ENCODE measurements at places on chromosomes 11 and 22.

- no peak for DNase-seq
Observed at GRCh38 chr22:44574640-44575380, 76.8 kb upstream of the RTL6 start.

GRCh38 chr11:48078689-48079088 is 98.3 kb downstream of the PTPRJ start:
- DNase-seq = no peak

GRCh38 chr22:23300476-23300875 is 120.2 kb downstream of the BCR start:
- DNase-seq = no peak

DNA sequence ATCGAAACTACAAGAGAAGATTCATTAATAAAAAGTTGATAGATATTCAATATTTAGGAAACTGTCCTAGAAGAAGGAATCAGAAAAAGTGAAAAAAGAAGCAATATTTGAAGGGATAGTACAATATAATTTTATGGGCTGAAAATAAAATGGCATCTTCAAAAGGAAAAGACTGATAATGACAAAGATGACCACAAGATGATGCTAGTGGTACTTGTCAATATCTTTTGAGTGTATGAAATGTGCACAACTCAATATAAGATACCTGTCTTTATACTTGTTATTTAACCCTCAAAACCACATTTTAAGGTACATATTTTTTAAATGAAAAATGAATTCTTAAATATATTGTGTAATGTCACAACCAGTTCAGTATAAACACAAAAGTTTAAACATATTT is 1059.6 kb upstream of the RAG2 start:
- no peak for DNase-seq

DNA sequence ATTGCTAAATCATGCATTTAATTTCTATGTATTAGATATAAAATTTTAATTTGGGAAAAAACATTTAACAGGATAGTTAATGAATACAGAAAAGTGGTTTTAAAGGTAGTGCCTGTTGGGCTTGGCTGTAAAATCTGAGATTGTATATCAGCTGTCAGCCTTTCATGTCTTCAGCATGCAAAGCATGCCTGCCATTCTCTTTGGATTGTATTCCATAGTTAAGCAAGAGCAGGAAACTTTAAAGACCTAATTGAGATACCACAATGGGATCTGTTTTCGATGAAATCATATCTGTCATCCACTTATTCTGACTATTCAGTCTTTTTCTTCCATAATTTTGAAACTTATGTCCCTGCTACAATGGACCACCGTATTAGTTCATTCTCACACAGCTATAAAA is 451.0 kb upstream of the DDI1 start:
- no peak for DNase-seq

GRCh38 chr22:38270091-38270992 is 2.5 kb downstream of the TMEM184B start:
- no peak for DNase-seq

DNA sequence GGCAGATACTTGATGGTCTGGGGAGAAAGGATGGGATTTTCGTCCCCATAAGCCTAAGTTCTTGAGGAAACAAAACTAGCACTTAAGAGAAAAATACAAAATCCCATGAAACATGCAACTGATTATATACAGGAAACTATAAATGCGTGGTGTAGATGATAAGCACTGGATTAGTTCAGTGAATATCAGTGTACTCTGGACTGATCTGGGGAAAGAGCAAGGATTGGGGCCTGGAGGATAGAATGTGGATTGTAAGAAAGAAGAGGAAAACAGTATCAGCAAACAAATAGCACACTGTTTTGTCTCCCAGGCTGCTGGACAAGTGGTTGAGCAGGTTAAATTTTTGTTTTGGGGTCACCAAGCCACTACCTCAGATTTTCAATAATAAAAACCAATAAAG is 49.8 kb downstream of the DCUN1D5 start:
- DNase-seq = no peak

GRCh38 chr11:15580056-15580774 is 465.5 kb downstream of the INSC start:
- peak; percentile 22 for DNase-seq

- no peak for DNase-seq
Observed at GRCh38 chr11:35702126-35702525, 39.6 kb downstream of the TRIM44 start.

- peak; percentile 42 for DNase-seq
Observed at GRCh38 chr11:32444186-32444585, 8.8 kb upstream of the WT1 start.

DNA sequence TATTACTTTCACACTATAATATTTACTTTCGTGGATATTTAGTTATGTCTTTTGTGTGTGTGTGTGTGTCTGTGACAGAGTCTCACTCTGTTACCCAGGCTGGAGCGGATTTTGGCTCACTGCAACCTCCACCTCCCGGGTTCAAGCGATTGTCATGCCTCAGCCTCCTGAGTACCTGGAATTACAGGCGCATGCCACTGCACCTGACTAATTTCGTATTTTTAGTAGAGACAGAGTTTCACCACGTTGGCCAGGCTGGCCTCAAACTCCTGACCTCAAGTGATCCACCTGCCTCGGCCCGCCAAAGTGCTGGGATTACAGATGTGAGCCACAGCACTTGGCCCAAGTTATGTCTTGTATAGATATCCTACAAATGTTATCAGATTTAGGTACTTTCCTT is 9.9 kb downstream of the PISD start:
- no peak for DNase-seq

DNA sequence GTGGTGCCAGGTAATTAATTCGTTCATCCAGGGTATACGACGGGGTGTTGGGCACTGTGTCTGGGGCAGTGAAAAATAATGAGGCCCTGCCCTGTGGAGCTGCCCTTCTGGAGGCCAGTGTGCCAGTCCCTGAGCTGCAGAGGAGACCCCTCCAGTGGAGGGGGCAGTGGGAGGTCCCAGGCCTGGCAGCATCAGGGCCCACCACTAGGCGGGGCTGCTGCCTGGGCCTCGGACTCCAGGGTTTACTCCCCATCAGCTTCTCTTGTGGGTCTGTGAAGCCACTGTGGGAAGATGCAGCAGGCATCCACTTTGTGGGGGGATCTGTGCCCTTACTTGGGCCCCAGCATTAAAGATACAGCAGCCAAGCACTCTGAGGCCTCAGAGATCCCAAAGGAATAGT is 17.4 kb upstream of the TMPRSS6 start:
- DNase-seq = no peak

DNA sequence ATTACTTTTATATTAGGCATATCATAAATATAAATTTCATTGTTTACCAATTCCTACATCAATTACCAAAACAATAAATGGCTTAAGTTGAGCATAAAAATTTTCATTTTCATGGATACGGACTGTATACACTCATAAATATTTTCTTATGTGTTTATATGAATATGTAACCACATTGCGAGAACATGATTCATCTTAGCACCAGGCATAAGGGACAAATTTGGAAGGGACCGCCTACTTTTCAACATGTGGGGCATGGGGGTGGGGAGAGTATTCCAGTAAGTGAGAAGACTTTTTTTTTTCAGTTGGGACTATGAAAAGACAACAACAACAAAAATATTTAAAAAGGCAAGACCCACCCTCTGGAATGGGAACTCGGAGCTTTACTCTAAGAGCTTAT is 296.1 kb downstream of the RAB38 start:
- DNase-seq = no peak

DNA sequence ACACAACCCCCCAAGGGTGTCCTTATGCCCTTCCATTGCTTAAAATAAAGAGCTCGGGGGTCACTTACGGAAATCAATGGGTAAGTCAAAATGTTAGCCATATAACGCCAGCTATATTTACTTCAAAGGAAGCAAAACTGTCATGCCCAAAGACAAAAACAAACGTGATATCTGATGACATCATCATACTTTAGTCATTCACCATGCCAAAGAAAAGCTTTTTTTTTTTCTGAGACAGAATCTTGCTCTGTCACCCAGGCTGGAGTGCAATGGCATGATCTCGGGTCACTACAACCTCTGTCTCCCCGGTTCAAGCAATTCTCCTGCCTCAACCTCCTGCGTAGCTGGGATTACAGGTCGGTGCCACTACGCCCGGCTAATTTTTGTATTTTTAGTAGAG is 47.7 kb upstream of the SC5D start:
- DNase-seq = no peak

- no peak for DNase-seq
Observed at GRCh38 chr11:57459164-57460021, 935 bp upstream of the RTN4RL2 start.

- no peak for DNase-seq
Observed at GRCh38 chr11:17521106-17521900, 22.9 kb downstream of the USH1C start.

GRCh38 chr11:134527382-134528243 is 115.6 kb upstream of the B3GAT1 start:
- no peak for DNase-seq

- DNase-seq = no peak
Observed at GRCh38 chr11:8615291-8616032, 21.4 kb upstream of the STK33 start.

DNA sequence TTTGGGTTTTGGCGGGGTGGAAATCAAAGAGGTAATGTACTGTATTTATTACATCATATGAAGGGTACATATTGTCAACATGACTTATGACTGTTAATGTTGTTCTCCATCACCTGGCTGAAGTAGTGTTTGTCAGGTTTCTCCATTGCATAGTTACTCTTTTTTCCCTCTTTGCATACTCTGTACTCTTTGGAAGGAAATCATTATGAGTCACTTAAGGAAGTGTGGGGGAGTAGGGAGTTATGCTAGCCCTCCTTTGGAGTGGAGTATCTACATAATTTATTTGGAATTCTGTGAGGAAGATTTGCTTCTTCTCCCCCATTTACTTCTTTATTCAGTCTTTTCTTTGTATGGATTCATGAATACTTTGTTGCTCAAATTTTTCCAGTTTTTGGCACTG is 3.6 kb upstream of the PGR start:
- DNase-seq = no peak

DNA sequence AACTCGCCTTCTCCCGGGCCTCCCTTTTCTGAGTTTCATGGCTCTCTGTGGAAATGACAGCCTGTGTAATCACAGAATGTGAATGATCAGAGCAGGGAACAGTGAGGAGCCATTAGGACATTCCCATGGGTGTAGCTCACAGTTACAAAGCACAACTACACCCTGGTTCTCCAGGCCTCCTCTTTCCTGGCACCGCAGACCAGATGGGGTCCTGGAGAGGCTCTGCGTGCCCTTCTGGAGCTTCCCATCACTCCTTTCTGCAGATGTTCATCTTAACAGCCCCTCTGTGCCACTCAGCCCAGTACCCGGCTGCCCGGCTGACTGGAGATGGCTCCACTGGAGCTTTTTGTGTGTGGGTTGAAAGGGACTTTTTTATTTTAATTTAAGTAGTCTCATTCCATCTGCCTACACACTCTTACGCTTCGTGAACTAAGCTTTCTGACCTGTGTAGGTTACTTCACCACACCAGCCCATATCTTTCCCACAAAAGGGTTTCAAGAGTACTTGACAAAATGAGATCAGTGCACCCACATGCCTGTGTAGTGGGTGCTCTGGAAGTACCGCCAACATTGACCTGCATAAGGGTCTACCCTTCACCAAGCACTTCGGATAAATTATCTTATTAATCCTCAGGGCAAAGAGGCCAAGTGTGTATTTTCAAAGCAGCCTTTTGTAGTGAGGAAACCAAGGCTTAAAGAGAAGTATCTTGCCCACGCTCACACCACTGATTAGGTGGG is 29.8 kb downstream of the SREBF2 start:
- DNase-seq = peak; percentile 41

GRCh38 chr11:110475671-110476070 is 45.9 kb downstream of the FDX1 start:
- no peak for DNase-seq

DNA sequence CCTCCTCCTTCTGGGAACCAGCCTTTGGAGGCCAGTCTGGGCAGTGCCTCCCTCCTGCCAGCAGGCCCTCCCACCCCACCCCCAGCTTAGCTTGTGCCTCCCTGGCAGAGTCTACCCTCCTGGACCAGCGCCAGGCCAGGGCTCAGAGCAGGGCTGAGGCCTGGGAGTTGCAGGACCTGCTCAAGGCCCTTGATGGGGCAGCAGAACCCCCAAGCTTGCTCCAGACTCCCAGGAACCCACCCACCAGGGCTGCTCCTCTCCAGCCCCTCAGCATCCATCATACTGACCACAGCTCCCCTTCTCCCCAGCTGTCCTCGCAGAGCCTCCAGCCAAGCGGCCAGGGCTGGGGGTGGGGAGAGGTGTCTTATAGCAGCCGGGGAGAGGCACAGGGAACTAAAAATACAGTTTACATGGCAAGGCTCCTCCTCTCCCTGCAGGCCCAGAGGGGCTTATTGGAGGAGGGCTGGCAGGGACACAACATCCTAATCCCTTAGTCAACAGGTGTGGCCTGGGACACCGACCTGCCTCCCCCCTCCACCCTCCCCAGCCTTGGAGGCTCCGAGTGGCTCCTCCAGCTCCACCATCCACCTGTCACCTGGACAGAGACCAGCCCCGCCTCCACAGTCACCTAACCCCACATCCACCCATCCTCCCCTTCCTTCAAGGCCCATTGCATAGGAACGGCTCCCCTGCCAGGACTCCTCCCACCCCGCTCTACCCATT is 5.2 kb upstream of the MB start:
- DNase-seq = no peak

- no peak for DNase-seq
Observed at GRCh38 chr11:70763606-70764005, 365.3 kb downstream of the CTTN start.

GRCh38 chr22:31537019-31537535 is 40.7 kb downstream of the SFI1 start:
- no peak for DNase-seq

DNA sequence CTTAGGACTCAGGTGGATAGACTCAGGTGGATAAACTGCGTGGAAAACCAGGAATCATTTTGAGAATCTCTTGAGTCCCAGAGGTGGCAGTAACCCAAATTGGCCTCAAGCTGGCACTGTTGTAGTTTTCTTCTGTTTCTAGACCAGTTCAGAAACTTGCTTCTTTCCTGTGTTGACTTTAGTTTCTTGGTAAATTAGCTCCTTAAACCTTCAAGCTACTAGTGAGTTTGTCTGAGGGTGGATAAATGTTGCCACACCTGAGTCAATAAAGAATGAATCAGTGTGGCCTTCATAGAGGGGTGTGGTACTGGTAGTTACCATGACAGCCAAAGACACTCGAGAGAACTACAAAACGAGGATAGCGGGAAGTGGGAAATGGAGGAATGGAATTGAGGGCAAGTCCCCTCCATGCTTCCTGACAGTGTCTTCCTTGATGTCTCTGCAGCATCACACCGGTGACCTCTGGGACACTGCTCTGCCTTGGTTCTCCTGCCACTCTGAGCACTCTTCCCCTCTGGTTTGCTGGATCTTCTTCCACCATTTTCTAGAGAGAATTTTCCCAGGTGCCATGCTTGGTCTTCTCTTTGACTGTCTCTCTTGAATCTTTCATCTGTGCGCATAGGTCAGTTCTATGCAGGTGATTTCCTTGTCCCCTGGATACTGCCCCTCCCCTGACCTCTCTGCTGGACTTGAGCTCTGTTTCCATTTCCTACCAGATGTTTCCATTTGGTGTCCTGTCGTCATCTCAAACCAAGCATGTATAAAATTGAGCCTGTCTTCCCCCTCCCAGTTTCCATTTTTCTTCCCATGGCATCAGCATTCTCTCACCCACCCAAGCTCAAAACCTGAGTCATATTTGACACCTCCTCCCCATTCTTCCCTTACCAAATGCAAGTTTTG is 7.2 kb downstream of the POLD4 start:
- DNase-seq = peak; percentile 24

- DNase-seq = no peak
Observed at GRCh38 chr11:120025606-120026335, 112.1 kb downstream of the TRIM29 start.

All from inflammatory macrophage treated with lipopolysaccharide for 1 hour (primary cell).